CD4-positive, alpha-beta T cell treated with Interleukin-15 for 1 hour (primary cell): ENCODE measurements at places on chromosomes 2 and 18.

GRCh38 chr2:108591163-108591562, 56.9 kb downstream of the LIMS1 start:
- DNase-seq = peak; percentile 75

- DNase-seq = no peak
Measured at GRCh38 chr2:166127217-166128155, at the start of gene SCN1A. SCN1A (minus strand) TSS chr2:166128020; CDS start chr2:166073621, 54,399 bp downstream.

DNA sequence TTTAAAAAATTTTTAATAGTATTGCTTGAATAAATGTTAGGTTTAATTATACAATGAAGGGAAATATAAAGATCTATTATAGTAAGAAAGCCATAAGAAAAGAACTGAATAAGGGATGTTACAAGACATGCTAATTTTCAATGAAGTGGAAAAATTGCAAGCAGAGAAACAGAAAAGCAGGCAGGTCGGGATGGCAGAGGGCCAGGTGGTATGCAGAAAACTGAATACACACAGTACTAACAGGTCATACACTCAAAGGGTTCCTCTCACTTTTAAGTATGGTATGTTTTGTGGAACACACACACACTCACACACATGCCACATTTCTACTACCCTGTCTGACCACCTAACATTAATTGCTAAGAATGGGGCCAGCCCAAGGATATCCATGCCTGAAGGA, 76.7 kb upstream of the DTNA start:
- no peak for DNase-seq

GRCh38 chr2:23661276-23662050, 265.5 kb downstream of the ATAD2B start:
- DNase-seq = no peak

DNA sequence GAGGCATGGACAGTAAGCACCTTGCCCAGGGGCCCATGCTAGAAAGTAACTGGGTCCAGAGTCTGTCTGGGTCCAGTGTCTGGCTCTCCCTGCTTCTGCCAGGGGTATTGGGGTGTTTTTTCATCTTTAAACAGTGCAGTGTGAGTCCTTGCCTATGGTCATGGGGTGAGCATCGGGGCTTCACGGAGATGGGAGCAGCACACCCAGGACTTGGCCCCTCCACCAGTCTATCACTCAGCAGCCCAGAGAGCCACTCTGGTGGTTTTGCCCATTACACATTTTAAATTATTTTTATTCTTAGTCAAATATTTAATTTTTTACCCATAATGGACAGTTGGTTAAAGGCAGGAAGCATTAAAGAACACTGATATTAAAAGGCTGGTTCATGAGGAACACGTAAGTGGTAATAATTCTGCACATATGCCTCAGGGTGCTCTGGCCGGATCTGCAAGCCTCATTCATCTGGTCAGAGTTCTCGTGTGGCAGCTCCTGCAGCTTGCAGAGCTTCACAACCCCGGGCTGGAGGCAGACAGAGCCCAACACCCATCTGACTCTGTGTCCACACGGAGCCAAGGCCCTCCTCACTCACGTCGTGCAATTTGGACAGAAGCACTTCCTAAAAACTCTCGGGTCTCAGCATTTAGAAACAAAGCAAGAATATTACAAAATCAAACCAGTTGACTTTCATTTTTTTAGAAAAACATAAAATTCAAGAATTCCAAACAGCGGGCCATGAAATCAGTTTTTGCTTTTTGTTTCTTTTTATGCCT, 204.1 kb downstream of the CTIF start:
- DNase-seq = peak; percentile 42

- DNase-seq = peak; percentile 54
Measured at GRCh38 chr2:38375696-38376345, 1.3 kb downstream of the ATL2 start.

GRCh38 chr2:231355508-231356465, 39.7 kb upstream of the B3GNT7 start:
- no peak for DNase-seq
